ENCODE measurements at places on chromosomes 6 and 20. TPM values are rescaled to one million over a fixed set of nuclear protein-coding genes. Genes with fewer than 3 reads are reported as not detected.

GRCh38 chr20:24212494-24212893 is 223.9 kb upstream of the GGTLC1 start:
- DNase-seq = no peak

- DNase-seq = peak; percentile 53
Measured at GRCh38 chr6:4078691-4079471, at the start of gene FAM217A. Gene FAM217A (minus strand): TSS chr6:4079137. CDS start chr6:4077414, 1,723 bp downstream.

Gene SCRT2
- total RNA-seq = not detected

DNA sequence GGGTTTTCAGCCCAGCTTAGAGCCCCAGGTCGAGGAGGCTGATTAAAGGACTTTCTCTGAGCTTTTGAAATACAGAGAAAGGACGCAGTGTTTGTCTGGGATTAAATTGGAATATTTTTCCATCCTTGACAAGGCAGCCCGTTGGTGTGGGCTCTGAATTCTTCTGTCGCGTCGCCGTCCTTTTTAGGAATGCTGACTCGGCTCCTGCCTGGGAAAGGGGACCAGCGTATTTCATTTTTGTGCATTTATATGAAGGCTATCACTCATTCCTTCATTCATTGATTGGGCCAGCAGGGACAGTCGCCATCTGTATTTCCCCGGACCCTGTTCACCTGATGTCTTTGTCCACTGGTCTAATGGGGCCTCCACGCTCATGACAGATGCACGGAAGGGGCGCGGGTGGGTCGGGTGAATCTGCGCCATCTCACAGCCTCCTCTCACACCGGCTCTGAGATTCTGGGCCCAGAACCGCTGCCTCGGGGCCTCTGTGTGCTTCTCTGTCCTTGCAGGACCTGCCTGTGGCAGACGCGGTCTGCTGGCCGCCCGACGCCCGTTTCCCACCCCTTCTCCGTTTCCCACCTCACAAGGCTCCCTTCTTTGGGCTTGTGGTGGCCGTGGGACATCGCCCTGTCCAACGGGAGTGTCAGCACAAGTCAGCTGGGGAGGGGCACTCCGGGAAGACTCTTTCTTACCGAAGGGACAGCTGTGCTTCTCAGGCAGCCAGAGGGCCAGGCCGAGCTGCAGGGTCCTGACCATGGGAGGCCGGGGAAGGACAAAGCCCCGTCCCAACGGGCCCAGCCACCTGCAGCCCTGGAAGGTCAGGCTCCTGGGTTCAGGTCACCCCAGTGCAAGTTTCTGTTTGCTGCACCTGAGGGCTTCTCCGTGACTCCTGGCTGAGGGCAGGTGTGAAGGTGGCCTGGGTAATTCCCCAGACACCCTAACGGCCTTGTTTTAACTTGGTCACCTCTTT is 157.3 kb downstream of the TAF4 start:
- DNase-seq = no peak

- no peak for DNase-seq
Measured at GRCh38 chr6:21750575-21750974, 157.0 kb downstream of the SOX4 start.

DNA sequence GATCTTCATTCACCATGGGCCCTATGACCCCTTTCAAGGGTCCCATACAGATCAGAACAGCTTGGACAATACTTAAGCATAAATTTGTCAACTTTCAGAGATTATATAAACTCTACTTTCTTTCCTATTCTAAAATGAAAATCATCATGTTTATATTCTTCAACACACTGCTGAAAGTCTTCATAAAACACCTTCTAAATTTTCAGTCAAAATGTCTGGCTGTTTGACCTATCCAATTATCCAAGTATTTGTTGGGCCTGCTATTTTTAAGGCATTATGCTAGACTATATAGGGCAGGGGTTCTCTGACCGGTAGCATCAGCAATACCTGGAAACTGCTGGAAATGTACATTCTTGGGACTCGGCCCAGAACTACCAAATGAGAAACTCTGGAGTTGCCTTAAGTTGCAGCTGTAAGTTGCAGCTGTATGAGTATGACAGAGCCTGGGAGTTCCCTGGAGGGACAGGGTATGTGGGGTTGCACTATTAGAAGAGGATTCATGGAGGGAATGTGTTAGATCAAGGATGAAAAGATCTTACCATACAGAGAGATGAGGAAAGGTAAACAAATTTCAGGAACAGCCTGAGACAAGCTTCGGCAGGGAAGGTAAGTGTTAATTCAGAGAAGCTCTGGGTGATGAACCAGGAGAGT is 293.0 kb downstream of the ADGB start:
- no peak for DNase-seq

- no peak for DNase-seq
Measured at GRCh38 chr6:56102216-56102615, 145.2 kb downstream of the COL21A1 start.

DNA sequence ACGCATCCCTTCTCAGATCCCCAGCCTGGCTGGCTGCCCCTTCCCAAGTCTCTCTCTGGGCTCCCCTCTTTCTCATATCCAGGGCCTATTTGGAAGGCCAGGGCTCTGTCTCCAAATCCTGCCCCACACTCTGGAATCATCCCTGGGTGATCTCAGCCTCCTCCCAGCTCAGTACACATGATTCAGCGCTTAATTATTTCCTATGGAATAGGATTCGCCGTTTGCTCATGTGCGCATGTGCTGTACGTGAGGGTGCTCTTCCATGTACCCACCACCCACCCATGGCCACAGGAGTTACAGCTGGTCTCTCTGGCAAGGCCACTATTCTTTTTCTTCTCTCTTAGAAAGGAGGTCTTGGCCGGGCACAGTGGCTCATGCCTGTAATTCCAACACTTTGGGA is 81.7 kb upstream of the FOXP4 start:
- DNase-seq = no peak

- no peak for DNase-seq
Measured at GRCh38 chr20:1800777-1801176, 94.4 kb upstream of the SIRPA start.

Gene ZNF391
- 4.4 TPM for total RNA-seq

- no peak for DNase-seq
Measured at GRCh38 chr20:31869942-31870725, at the start of the genes DUSP15 and TTLL9. Gene DUSP15 (minus strand): TSS chr20:31870527. CDS start chr20:31870337, 190 bp downstream. Gene TTLL9 (plus strand): TSS chr20:31870634. CDS start chr20:31871127, 493 bp downstream.

Gene PRSS35
- total RNA-seq = 1.4 TPM

GRCh38 chr6:168448243-168448855 is 7.4 kb downstream of the SMOC2 start:
- DNase-seq = no peak

Gene OR2H2
- not detected for total RNA-seq

GRCh38 chr6:37802810-37803209 is 16.7 kb upstream of the ZFAND3 start:
- DNase-seq = no peak

DNA sequence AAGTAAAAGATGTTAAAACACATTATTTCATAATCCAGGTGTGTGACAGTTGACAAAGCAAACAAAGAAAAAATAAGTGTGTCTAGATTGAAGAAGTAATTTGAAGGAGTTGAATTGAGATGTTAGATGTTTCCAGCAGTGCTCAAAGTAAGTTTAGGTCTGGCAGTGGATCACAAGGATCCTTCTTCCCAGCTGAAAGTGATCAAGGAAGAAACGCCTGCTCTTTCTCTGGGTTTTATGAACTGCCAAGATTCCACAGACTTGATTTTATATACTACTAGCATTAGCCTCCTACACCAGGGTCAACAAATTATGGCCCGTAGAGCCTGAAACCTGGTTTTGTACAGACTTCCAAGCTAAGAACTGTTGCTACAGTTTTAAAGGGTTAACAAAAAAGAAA is 30.3 kb downstream of the STX7 start:
- DNase-seq = no peak

Gene CALHM4
- not detected for total RNA-seq

Gene HCRTR2
- not detected for total RNA-seq

Gene DLL1
- total RNA-seq = 2.7 TPM
